CD4-positive, alpha-beta T cell treated with Interleukin-15 for 1 hour (primary cell): ENCODE measurements at places on chromosomes 2 and 18.

- no peak for DNase-seq
Observed at GRCh38 chr2:6966446-6966940, 49.3 kb downstream of the RNF144A start.

GRCh38 chr2:86372133-86372532, 34.7 kb upstream of the REEP1 start:
- DNase-seq = no peak

GRCh38 chr18:45521777-45522176, 93.5 kb upstream of the SLC14A2 start:
- DNase-seq = no peak

GRCh38 chr2:22947741-22948140, 437.2 kb upstream of the KLHL29 start:
- DNase-seq = no peak

- DNase-seq = no peak
Observed at GRCh38 chr2:136534811-136535210, 230.5 kb upstream of the THSD7B start.

GRCh38 chr2:24400207-24400907, 40.0 kb upstream of the ITSN2 start:
- no peak for DNase-seq

GRCh38 chr2:23939987-23940717, at the start of gene UBXN2A:
Gene UBXN2A, plus strand, starts transcription at chr2:23940463. Its CDS starts 17,852 bp downstream, at chr2:23958315.
- peak; percentile 75 for DNase-seq

- DNase-seq = no peak
Observed at GRCh38 chr2:69797235-69797634, 32.2 kb upstream of the GMCL1 start.

DNA sequence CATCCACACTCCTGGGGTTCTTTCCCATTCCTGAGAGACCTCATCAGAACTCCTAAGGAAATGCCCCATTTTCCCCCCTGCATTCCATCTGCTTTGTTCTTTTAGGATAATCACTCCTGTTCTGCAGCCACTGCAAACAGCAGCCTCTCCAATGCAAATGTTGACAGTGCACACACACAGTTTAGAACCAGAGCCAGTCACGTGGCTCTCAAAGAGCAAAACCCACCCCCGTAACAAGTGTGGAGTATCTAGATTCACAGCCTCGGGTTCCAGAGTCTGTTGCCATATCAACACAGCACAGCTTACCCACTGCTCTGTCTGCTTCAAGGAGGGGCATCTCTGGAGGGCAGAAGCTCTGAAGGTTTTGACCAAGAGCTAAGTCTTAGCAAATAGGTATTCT, 180.0 kb downstream of the NAPG start:
- no peak for DNase-seq

DNA sequence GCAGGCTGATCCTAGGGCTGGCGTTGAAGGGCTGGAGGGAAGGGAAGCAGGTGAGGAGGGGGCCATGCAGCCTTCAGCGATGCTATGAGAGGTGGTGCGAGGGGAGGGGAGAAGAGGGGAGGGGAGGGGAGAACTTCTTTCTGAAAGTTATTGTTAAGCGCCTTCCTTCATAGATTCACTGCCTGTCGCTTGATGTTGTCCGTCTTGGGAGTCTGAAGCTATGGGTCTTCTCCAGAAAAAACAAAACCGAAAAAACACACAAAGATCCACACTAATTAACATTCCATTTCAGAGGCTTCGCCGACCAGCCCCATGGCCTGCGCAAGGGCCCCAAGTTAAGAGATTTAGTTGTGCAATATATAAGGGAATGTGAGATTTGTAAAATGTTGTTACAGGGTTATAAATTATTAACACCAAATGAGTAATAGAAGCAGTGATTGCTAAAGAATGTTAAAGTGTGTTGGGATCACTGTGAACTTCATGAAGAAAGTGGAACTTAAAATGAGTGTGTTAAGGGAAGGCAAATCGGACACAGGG, 758 bp downstream of the CFAP221 start:
- DNase-seq = no peak
